ENCODE measurements at places on chromosomes 5 and 9.

DNA sequence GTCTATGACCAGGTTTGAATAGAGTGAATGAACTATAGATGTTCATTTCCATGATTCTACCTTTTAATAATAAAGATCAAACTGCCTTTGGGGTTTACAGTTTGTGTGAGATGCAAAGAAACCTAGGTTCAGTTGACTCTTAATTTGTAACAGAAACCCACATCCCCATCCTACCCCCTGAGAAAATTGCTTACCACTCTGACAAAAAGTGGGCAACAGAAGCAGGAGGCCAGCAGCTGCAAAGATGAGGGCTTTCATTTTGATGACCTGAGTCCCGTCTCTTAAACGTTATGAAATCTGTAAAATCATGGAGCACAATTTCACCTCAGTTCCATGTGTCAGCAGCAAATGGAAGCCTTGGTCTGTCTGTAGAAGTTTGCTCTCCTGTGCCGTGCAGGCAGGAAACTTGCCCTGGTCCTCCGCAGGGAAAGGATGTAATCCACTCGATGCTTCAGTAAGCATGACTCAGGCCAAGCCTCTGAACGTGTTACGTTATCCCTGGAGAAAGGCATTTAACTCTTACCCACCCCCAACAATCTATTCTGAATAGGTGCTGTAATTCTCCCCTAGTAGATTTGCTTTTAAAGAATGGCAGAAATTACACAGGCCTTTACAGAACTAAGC is at the start of gene F2RL2:
TSS of gene F2RL2 (minus strand) at position 431 of the 624 bp plus-strand sequence. CDS start at position 258, 173 bp downstream.
- DNase-seq: no peak

DNA sequence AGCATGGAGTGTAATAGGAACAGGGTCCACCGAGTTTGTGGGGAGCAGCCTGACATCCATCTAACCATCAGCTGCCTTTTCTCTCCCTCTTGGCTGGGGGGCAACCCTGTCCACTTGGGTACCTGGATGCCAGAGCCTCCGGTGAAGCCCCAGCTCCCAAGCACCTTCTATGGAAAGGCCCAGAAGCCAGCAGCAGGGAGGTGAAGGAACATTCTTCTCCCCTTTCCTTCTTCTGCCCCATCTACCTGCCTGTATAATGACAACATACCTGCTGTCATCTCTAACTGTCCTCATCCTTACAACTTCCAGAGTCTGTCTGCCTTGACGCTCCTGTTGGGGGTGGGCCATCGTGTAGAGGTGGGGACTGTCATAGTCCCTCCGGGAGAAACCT is 33.1 kb downstream of the THBS4 start:
- no peak for DNase-seq

DNA sequence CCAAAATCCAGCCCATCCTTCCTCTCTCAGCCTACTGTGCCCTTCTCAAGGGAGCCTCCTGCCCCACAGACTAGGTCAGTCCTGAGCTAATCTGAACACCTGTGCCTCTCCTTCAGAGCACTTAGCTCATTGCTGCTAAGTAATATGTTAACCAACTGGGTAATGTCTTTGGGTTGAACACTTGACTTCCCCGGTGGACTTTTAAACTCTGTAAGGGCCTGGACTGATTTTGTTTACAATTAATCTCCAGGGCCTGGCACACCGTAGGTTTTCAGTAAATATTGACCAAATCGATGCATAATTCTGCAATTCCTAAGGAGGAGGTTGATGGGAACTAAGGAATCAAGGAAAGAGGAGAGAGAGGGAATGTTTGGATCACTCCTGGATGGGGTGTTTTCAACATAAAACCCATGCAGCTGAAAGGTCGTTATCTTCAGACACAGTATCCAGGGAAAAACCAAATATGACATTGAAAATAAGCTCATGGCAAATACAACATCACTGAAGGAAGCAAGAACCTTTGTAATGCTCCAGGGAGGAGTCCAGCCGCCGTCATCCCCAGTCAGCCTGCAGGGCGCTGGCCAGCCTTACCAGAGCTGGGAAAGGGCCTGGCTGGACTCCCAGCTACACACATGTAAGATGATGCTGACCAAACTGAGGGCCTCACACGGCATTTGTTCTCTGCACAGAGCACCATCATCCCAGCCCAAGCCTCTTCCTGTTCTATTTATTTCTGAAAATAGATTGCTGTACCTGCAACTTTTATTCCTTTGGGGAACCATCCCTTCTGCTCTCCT is 166.3 kb downstream of the C5orf15 start:
- DNase-seq: no peak

- DNase-seq: no peak
Measured at GRCh38 chr9:37325778-37326177, 96.7 kb upstream of the GRHPR start.

DNA sequence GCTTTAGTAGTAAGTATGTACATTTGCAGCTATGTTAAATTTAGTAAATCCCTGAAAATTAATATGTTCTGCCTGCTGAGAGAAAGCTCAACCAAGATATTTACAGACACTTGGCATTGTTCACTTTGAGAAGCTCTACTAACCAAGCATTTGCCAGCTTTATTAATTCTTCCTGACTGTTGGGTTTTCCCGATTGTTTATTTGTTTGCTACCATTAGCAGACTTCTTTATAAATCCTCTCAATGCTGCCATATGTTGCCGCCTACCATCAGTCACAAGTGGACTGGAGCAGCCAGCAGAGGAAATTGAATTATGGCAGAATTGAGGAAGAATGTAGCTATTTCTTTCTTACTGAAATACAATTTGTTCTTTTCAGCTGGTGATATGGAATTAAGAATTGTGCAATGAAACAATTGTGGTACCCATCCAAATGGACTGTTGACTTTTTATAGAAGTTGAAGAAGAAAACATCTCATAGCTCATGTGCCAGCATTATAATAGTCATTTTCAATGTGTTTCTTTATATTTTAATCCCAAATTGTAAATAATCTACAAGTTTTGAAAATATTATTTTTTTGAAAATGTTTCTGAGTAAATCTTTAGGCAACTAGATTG is 588.7 kb upstream of the CDH6 start:
- DNase-seq: no peak

DNA sequence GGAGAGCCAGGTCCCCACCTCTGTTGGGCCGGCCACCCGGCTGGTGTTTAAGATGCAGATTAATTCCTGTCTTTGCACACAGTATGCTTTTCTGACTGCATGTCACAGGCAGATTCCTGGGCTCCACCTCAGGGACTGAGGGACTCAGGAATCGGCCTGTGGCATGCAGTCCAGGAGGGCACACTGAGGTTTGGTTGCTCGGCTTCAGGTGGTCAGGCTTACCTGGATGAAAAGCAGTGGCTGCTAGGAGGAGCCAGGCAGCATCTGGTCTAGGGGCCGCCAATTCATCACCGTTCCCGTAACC is 1.1 kb downstream of the WDR5 start:
- no peak for DNase-seq

GRCh38 chr9:3880851-3881250 is 355.1 kb upstream of the RFX3 start:
- no peak for DNase-seq

DNA sequence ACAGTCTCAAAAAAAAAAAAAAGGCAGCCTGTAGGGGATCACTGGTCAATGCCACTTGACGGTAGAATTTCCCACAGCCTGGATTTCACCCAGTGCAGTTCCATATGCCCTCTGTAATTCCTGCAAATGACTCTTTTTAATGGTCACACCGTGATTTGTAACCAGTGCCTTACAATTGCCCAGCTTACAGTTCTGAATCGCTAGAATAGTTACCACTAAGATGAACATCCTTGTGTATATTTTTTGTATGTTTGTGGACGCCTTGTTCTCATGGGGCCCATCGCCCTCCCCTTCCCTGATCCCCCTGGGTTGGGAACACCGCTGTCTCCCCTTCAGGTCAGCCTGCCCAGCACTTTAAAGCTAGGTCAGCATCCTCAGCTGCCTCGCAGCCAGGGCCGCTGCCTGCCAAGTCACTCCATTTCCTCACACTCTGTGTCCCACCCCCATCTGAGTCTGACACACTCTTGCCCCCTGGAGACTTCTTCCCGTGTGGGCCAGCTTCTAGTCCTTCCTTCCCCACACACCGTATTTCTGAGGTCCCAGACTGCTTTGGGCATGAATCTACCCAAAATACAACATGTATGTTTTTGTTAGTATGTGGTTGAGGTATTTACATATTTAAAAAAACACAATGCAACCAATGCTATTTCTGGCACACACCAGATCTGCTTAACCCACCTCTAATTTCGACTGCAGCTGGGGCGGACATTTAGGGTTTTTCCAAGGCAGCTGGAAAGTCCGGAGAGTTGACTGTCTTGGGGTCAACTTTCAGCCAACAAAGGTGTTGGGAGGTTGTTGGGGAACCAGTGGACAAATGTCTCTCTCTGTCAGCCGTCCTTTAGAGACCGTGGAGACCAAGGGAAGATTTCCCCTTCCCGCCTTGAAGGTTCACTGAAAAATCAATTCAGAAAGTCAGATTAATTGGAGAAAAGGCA is 120.5 kb upstream of the NEK6 start:
- no peak for DNase-seq

GRCh38 chr5:177290816-177291596 is 12.5 kb downstream of the RAB24 start:
- no peak for DNase-seq

DNA sequence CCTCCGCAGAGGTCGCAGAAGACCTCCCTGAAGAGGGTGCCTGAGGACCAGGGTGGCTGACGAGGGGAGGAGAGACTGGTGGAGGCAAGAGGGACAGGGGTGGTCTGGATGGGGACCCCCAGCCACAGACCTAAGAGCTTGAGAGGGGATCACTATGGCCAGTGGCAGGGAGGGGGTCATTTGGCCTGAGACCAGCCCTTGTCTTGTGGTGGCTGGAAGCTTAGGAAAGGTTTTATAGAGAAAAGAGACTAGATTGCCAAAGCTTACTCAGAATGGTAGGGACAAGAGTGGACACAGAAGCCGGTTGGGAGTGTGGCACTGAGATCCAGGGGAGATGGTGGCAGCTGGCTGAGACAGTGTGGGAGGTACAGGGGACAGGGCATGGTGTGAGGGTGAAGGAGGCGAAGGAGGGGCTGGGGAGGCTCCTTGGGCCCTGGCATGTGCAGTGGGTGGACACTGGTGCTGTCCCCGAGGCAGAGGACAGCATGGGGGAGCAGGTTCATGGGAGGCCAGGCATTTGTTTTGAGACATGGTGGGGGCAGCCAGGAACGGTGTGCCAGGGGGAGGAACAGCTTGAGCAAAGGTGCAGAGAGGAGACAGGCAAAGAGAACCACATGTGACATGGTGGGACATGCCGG is 123.0 kb downstream of the C9orf50 start:
- DNase-seq: no peak

GRCh38 chr9:106025453-106025852 is 331.1 kb downstream of the TMEM38B start:
- DNase-seq: no peak

- no peak for DNase-seq
Measured at GRCh38 chr5:94884311-94884710, 265.8 kb downstream of the SLF1 start.

DNA sequence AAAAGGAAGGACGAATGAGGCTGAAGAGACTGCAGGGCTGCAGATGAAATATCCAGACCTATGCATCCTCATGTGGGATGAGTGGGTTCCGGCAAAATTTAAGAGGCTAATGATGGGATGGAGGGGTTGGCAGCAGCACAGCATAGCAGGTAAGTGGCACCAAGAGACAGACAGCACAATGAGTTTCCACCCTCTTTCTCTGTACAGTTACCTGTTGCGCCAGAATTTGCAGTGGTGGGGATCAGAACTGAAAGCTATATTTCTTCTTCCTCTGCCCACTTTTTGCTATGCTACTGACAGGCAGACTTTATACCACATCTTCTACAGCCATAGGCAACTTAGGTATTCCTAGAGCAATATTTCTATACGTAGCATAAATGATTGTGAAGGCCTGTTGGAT is 227.0 kb downstream of the EPB41L4A start:
- DNase-seq: no peak

DNA sequence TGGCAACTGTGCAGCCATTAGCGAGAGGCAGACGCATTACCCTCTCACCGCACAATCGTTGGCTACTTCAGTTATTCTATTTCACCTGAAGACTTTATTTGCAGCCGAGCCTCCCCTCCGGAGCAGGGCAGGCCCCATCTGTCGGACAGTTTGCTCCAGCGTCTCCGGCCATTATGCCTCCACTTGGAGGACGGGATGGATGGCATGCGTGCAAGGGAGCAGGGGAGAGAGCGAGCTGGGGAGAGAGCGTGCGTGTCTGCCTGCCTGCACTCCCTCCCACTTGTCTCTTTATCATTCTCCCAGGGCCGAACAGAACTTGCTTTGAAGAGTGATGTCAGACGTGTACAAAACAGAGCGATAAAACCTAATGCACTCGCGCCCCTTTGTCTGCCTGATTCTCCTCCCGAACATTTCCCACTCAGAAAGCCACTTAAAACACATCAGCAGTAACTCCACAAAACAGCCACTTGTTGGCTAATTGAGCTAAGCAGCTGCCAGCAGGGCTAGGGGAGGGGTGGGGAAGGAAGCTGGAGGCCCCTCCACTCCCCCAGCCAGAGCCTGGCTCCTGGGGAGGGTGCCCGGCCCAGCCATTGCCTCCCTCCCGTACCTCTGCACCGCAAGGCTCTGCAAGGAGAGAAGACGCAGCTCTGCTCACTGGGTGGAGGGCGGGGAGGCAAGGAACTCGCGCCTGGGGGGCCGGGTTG is 43.4 kb upstream of the FUBP3 start:
- DNase-seq: no peak
